Nephron progenitor cell (in vitro differentiated cells): ENCODE measurements at places on chromosomes 6 and 20.
A peak's percentile ranks its signal among the peaks of the same experiment; 100 is the strongest.

DNA sequence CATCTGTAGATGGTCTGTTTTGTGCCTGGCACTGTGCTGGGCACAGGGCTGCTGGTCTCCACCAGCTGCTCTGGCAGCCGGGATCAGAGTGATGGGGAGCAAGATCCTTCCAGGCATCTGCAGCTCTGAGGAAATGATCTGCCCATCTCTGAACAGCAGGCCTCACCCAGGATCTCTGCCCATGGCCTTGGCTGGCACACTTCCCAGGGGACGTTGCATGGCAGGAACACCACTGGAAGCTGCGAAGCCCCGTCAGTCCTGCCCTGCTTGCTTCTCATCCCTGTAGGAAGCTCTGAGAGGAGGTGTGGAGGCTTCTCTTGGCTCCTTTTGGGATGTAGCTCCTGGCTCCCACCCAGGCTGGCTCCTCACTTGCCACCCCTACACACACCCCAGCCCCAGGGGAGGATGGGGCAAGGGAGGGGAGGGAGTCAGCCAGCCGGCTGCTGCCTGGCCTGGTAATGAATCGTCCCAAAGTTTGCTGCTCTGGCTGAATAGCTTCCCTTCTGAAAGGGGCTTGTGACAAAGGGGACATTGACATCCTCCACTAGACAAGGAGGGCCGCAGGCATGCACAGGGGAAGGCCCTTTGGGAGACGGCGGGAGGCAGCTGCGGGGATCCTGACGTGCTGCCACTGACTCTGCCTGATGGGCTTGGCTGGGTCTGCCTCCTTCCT is 108.9 kb downstream of the VEGFA start:
- DNase-seq: no peak

- no peak for DNase-seq
Measured at GRCh38 chr6:155310596-155310995, 3.7 kb downstream of the TFB1M start.

- DNase-seq: no peak
Measured at GRCh38 chr6:98977671-98978292, 30.0 kb upstream of the FBXL4 start.

DNA sequence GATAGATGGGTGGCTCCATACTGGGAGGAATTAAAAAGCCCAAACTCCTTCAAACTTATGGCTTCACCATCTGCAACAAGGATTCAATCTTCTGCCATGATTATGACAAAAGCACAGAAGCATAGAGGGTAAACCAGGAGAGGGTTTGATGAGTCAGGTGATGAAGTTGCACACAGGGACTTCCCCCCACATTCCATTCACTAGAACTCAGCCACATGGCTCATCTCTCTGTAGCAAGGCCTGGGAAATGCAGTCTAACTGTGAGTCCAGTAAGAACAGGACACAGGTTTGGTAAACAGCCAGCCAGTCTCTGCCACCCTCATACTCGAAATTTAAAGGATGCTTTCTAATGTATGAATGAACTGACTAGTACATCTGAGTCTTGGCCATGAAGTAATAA is 142.9 kb downstream of the HIVEP2 start:
- no peak for DNase-seq

DNA sequence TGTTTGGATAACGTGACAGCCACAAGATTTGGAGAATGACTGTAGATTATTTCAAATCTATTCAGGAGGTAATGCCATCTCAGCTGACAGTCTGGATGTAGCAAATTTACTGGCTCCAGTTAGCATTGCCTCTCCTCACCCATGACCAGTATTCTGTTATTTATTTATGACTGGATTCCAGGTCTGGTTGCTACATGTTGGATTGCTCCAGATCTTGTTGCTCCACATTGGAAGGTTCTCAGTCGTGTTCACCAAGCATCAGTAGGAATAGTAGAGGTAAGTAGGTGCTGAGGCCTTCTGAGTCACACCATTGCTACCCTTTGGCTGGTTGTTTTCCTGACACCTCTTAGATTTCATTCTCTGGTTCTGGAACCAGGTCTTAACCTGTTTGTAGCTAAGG is 69.5 kb upstream of the ELOVL5 start:
- DNase-seq: no peak

DNA sequence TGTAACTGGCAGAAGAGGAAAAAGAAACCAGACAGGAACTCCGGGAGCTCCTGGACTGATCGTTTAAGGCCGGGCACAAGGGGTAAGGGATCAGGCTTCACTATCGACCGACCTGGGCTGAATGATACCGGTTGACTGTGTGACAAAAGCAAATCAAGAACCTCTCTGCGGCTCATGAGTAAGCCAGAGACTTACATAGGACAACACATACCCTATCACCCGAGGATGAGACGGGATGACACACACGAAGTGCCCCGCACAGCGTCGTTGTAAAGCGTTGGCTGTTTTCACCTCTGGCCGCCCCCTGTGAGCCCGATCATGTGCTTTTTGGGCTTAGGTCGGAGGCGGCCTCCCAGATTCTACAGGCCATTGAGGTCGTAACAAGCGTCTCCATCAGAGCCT is 695 bp upstream of the TGIF2 start:
- no peak for DNase-seq

GRCh38 chr6:144582939-144583613 is 297.9 kb downstream of the UTRN start:
- peak; percentile 27 for DNase-seq

DNA sequence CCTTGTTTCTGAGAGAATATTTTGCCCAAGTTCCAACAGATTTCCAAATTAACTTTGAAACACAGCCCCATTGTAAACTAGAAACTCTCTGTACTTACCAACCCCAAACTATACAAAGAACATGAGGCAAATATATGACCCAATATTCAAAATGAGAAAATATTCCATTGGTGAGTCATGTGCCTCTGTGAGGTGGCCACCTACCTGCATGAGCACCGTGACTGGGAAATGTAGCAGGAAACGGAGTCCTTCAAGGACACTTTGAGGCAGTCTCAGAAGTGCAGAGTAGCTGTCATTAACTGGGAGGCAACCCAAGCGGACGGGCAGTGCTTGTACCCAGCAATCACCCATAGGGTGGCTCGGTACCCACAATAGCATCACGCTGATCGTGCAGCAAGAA is 335.5 kb upstream of the NOX3 start:
- DNase-seq: no peak

- no peak for DNase-seq
Measured at GRCh38 chr20:58927490-58928061, 53.5 kb upstream of the NELFCD start.

GRCh38 chr6:143258945-143259344 is 191.6 kb downstream of the ADAT2 start:
- DNase-seq: no peak

GRCh38 chr6:10418862-10419748 is 4.2 kb upstream of the TFAP2A start:
- peak; percentile 65 for DNase-seq
